Stimulated activated CD4-positive, alpha-beta T cell treated with anti-CD3 and anti-CD28 coated beads, Interleukin-12 subunit alpha, Interleukin-12 subunit beta, amount 100 ng/mL, for 48 hours (primary cell): ENCODE measurements at places on chromosomes 2 and 18.

DNA sequence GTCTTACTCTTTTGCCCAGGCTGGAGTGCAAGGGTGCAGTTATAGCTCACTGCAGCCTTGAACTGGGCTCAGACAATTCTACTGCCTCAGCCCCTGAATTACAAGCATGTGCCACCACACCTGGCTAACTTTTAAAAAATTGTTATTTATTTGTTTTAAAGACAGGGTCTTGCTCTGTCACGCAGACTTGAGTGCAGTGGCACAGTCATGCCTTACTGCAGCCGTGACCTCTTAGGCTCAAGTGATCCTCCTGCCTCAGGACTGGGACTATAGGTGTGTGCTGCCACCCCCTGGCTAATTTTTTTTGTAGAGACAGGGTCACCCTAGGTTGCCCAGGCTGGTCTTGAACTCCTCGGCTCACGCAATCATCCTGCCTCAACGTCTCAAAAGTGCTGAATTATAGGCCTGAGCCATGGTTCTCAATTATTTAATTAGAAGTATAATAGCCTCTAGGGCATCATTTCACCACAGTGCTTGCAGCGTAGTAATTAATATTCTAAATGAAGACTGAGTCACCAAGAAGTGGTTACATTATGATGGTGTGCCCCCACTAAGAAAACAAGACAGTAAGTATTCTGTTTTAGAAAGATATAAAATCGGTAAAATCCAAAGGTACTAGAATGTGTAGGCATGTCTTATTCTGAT, 69.6 kb downstream of the EML4 start:
- peak; percentile 28 for DNase-seq

DNA sequence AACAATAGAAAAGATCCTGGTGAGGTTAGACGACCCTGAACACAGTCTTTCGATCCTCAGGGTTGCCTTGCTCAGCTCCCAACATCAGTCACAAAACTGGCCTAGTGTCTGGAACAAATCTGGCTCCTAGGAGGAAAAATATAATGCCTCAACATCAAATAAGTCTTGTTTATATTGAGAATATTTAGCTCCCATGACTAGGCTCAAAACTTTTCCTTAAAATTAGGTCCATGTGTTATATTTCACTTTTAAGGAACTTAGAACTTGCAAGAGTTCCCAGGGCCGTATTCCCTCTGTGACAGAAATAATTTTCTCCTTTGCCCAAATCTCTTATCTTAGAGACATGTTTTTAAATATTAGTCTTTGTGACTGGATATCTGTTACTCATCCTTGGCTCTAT, 819.7 kb upstream of the ZEB2 start:
- DNase-seq, result no peak

DNA sequence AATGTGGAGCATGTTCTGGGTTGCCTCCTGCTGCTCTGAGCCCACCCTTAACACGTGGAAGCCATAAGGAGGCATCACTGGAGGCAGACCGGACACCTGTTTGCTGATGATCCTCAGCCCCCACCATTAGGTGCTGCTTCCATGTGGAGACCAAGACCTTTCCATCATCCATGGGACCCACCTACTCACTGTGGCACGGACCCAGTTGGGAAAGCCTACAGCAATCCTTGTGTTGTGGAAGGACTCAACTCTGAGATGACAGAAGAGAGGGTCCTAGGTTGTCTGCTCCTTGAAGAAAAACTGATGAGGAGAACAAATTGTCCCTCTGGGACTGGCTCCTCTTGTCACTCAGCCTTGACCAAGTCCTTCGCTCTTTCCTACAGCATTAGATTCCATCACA, 86.5 kb upstream of the RAB12 start:
- no peak for DNase-seq

- no peak for DNase-seq
Observed at GRCh38 chr2:149456285-149456684, 125.9 kb downstream of the LYPD6 start.

DNA sequence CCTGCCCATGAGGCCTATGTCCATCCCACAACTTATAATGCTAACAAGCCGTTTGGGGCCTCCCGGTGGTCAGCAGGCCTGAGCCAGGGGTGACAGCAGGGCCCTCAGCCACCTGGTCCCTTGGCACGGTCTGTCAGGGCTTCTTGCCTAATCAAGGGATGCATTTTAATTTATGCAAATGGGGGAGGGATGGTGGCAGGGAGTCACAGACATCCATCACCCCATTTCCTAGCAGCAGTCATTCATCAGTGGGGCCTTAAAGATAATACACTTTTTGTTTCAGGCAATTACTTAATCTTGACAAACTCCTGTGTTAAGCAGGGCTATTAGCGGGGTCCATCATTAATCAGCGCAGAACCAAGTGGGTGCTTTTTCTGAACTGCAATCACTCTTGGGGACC, 174.5 kb downstream of the GLI2 start:
- DNase-seq, result no peak

GRCh38 chr2:241350878-241351639, 5.0 kb upstream of the FARP2 start:
- DNase-seq, result no peak

- no peak for DNase-seq
Observed at GRCh38 chr18:57569133-57569532, 17.4 kb downstream of the FECH start.

DNA sequence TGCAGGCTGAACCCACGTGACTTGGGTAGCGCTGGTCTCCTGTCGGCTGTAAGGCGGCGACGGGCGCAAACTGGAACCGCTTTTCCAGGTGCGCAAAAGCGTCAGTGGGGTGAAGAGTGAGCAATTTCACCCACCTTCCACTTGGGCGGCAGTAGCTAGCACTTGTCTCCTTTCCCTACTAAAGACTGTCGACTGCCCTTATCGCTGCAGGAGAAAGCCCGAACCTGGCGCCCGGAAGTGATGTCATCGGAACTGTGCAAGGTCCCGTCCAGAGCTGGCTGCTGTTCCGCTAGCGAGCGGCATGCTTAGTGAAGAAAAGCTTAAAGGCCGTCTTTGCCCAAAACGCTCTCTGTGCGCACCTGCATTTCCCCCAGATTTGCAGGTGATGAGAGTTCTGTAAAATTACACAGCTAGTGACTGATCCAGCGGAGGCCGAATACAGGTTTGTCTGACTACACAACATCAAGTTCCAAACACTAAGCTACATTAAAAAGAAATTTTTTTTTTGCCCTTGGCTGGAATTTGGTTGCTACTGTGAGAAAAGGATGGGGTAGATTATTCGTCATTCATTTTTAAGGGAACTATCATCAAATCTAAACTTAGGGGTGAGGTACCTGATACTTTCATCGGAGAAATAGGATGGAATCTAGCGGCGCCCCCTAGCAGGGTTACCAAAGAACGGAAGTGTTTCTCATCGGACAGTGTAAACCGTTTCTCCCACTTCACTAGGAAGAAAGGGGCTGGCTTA, at the start of gene OSGEPL1:
Gene OSGEPL1, minus strand, starts transcription at position 242 of the 748 bp plus-strand sequence. CDS start 1,152 bp downstream, outside the sequence.
- DNase-seq, result peak; percentile 90

DNA sequence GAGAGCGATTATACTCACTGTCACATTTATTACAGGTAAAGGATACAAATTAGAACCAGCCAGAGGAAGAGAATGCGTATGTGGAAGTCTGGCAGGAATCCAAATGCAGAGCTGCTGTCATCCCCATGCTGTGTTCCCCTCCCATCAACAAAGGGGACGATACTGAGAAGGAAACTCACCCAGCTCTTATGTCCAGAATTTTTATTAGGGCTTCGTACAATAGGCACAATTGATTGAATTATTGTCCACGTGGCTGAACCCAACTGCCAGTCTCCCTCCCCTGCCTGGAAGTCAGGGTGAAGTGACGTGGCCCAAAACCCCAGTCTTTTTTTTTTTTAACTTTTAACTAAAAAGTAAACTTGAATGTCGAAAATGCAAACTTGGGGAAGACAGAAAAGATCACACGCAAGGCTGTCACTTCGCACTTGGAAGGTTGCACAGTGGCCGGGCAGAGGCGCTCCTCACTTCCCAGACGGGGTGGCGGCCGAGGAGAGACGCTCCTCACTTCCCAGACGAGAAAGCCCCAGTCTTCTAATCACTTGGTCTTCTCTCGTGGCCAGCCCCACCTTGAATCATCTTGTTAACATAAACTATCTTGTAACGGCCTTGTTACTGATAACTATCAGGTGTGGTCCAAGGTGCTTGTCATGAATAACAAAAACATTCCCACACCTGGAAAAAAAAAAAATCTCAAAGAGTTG, 40.0 kb upstream of the ITSN2 start:
- DNase-seq, result no peak

DNA sequence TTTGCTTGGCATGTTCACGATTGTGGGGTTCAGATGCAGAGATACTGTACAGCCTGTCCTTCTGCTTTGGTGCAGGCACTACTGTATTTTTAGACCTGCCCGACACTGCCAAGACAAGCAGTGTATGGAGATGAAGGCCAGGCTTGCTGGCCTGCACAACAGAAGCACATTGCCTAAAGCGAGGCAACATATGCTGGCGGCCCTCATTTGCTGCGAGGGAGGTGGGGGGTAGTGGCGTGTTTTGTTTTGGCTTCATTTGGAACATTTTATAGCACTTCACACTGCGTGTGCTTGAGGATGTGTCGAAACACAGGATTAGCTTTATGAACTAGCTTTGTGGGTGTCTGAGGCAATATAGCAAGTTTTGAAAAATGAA, 27.0 kb downstream of the TMEM182 start:
- DNase-seq, result no peak

GRCh38 chr2:200405599-200406298, 99.3 kb downstream of the SPATS2L start:
- DNase-seq, result peak; percentile 7

GRCh38 chr2:129201696-129202095, 777.8 kb upstream of the RAB6C start:
- DNase-seq, result no peak

DNA sequence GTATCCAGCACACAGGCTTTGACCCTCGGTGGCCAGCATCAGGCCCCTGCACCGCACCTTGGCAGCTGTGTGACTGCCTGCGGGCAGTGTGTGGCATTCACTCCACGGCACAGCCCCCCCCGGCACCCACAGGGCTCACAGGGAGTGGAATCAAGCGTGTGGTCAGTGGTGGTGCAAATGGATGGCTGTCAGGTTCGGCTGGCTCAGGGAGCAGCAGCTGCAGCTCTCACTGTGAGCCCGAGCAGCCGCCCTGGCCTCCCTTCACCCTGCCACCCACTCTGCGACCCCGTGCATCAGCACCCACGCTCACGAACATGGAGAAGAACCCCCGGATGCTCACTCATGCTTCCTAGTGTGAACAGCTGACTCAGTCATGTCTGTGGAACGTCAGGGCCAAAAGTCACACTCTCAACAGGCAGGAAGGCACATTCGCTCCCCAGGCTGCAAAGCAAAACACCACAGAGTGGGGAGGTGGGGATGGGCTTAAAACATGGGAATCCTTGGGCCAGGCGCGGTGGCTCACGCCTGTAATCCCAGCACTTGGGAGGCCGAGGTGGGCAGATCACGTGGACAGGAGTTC, 41.5 kb upstream of the GPC1 start:
- no peak for DNase-seq

- DNase-seq, result no peak
Observed at GRCh38 chr2:113850687-113851086, 39.2 kb upstream of the ACTR3 start.

- DNase-seq, result no peak
Observed at GRCh38 chr2:85580206-85580605, 2.8 kb downstream of the VAMP8 start.

GRCh38 chr2:17199741-17200140, 318.5 kb downstream of the RAD51AP2 start:
- DNase-seq, result no peak

DNA sequence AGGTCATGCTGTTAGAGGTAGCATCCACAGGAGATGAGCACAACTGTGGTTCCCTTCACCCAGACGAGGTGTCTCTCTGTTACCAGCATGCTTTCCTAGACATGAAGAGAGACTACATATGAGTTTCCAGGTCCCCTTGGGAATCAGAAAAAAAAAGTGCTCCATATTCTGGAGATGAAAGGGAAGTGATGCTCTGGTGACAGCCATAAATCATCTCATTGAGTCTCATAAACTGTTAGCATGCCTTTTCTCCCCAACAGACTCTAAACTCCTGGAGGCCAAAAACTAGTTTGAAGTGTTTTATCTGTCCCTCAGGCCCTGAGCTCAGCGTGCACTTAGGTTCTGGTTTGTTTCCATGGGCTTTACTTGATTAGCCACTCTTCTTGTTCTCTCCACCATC, 124.6 kb upstream of the CREB1 start:
- no peak for DNase-seq

- DNase-seq, result no peak
Observed at GRCh38 chr2:239118675-239119211, 270.9 kb downstream of the TWIST2 start.

GRCh38 chr2:224357098-224357901, 44.6 kb downstream of the FAM124B start:
- peak; percentile 80 for DNase-seq

DNA sequence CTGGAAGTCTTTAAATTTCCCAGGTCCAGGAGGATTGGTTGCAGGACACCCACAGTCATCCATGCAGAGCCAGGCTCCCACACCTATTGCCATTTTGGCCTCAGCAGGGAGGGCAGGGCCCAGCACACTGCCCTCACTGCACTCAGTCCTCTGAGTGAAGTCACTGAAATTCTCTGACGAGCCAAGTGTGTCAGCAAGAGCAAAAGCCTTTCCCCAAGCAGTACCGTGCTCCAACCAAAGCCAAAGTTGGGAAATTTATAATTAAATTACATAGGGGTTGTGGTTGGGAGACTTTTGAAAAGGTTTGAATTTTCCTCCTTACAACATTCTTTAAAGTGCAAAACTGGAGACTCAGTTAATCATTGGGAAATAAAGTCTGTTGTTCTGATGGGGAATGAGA, 98.5 kb upstream of the CD226 start:
- no peak for DNase-seq

DNA sequence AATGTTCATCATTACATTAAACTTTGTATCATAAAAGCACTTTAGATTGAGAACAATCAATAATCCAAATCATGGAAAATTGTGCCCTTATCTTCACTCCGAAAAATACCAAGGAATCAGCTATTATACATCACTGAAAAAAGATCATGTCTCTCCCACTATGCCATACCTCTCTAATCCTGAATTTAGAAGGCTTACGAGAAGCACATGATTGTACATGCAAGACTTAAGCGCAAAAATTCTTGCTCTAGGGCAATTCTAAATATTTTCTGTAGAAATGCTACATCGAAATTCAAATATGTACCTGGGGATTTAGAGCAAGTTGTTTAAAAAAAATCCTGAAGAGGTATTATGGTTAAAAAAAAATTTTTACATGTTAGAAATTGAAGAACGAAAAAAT, 1.3 kb downstream of the CYTIP start:
- no peak for DNase-seq

GRCh38 chr2:158624071-158624667, 167.4 kb downstream of the PKP4 start:
- no peak for DNase-seq

GRCh38 chr2:190723397-190724090, 74.7 kb downstream of the NAB1 start:
- DNase-seq, result no peak

DNA sequence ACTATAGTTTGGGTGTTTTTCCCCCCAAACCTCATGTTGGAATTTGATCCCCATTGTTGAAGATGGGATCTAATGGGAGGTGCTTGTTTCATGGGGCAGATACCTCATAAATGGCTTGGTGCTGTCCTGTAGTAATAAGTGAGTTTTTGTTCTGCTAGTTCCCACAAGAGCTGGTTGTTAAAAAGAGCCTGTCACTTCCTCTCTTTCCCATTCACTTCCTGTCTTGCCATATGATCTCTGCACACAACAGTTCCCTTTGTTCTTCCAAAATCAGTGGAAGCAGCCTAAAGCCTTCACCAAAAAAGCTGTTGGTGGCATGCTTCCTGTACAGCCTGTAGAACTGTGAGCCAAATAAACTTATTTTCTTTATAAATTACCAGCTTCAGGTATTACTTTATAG, 768.2 kb upstream of the VRK2 start:
- DNase-seq, result no peak
